Activated T-cell treated with anti-CD3 and anti-CD28 coated beads, Interleukin-2, amount 50 U/mL, for 24 hours (primary cell): ENCODE measurements at places on chromosomes 5 and 9.

- DNase-seq, result no peak
These were observed 128.4 kb upstream of the ADRA1B start for GRCh38 chr5:159787837-159788236.

- DNase-seq, result no peak
These were observed 1.2 kb downstream of the MRPS30 start for GRCh38 chr5:44809956-44810420.

DNA sequence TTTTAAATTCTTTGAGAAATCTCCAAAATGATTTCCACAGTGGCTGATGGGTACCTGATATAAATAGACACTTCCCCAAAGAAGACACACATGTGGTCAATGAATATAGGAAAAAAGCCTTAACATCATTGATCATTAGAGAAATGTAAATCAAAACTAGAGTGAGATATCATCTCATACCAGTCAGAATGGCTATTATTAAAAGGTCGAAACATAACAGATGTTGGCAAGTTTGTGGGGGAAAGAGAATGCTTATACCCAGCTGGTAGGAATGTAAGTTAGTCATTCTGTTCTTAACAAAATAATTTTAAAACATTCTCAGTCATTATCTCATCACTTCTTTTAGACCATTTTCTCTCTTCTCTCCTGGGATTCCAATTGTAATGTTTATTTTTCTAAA lies 1666.0 kb upstream of the ACO1 start:
- no peak for DNase-seq

DNA sequence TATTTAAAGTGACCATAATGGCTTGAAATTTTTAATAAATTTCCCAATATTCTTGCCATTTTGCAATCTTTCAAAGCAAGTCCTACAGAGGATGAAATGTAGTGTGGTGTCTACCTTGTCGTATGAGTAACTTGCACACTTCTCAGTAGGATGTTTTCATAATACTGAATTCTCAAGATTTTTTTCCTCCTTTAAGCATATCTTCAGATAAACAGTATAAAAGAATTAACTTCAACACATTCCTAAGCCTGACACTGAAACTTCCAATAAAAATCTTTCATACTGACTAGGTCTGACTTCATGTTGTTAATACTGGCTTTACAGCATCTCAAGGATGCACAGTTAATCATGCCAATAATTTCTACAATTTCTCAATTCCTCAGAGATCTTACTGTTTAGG lies 62.0 kb downstream of the DROSHA start:
- no peak for DNase-seq

DNA sequence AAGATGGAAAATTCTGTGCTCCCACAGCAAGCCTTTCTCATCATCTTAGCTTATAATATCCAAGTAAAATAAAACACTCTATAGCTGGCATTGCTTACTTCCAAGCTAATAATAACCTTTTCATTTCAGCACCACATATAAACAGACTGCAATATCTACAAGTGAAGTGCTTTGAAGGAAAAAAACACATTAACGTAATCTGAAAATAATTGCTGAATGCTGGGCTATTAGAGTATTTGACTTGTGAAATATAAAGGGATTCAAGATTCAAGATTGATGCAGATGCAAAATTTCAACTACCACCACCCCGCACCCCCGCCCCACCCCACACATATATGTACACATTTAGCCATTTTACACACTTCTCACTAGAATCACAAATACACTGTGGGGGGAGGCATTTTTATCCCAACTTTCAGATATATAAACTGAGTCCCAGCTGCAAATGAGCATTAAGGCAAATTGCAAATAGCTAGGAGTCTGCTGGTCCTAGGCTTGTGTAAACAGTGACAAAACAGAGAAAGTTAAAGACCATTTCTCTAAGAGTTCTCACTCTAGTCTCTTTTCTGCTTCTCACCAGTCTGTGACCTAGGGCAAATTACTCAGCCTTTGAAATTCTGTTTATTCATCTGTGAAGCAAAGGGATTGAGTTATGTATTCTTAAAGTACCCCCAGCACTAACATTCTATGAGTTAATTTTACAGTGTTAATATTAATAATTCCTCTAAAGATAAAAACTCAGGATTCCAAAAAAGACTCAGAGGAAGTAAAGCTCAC lies 489.4 kb downstream of the PRELID2 start:
- no peak for DNase-seq

DNA sequence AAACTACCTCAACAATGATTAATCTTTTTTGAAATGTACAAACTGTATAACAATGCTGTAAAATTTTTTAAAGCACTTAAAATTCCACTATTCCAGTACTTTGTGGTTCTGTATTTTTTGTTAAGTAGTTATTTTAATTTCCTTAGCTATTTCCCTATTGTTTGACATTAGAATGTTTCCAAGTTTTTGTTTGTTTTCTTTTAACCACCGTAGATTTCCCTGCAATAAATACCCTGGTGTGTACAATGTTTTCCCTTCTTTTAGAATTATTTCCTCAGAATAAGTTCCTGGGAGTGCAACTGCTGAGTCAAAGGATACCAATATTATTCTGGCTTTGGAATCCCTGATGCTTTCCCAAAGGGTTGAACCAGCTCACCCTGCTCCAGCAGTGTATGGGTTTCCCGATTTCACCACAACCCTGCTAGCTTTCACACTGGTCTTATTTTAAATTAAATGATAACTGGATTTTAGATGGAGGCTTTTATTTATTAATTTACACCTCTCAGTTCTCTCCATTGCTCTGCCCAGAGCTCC lies 20.6 kb upstream of the ANGPTL2 start:
- no peak for DNase-seq

DNA sequence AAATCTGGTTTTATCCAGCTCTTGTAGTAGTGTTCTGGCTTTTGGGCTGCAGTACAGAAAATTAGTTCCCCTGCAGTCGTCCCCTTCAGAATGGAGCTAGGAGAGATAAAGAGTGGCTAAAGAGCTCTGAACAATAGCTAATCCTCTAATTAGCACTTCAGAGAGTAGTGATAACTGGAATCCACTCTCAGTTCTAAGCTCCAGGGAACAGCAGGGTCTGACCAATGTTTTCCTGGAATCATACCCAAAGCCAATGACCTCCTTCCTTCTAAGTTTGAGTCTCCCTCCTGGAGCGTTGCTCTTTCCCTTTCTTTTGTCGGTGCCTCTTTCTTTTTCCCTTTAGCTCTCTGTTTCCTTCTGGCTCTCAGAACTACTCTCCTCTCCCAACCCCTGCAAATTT lies 47.4 kb downstream of the MFAP3 start:
- DNase-seq, result no peak

DNA sequence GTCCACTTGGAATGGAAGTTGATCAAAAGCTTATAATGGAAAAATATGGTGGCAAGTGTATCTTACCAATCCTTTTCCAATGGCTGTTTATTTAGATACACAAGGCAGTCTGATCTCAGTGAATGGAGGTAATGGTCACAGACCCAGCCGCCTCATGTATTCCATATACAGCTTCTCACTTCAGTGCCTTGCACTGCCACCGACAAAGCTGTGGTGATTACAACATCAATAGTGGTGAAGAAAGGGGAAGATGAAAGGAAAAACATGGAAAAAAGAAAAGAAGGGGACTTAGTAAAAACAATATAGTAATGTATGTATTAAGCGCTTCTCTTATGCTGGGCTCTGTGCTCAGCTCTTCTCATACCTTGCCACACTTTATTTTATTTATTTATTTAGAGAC lies 297.3 kb upstream of the RASA1 start:
- DNase-seq, result no peak

GRCh38 chr9:14829204-14829603 lies 81.0 kb downstream of the FREM1 start:
- DNase-seq, result no peak

GRCh38 chr9:21513431-21513830 lies 31.3 kb upstream of the IFNE start:
- DNase-seq, result no peak

DNA sequence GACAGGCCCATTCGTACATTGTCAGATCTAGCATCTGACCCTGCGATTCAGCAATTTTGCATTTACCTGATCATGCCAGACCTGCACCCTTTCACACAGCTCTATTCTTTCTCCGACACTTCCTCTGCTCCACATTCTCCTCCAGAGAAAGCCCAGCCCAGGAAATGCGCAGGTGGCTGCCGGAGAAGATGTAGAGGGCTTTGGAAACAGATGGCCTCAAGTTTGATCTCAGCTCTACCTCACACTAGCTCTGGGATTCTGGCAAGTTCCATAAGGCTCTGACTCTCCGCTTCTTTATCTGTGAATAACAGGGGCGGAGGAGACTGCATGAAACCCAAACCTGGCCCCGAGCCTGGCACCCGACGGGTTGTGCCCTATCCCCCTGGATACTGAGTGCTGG lies 61.5 kb downstream of the GABBR2 start:
- no peak for DNase-seq

DNA sequence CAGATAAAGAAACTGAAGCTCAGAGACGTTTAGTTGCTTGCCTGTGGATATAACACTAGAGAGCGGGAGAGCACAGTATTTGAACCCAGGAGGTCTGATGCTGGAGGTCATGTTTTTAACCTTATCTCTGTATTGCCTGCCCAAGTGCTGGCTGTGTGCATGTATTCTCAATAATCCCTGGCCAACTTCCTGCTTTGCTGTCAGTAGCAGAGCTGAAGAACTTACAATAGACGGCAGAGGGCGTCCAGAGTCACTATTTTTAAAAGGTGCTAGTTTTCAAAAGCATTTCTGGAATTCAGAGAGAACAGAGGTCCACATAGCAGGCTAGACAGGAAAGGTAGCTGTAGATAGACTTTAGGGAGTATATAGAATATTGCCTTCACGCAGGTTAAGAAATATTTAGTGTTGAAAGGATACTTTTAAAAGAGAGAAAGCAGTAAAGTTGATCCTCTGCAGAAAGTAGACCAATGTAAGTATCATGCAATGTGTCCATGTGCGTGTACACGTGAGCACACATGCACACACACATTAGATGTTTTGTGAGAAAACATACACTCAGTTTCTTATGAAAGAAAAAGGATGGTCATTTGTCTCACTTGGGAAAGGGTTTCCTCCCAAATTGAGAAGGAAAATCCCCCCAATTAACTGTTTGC lies 46.3 kb downstream of the PTCD2 start:
- no peak for DNase-seq

GRCh38 chr5:67289763-67290521 lies 93.3 kb upstream of the CD180 start:
- no peak for DNase-seq

DNA sequence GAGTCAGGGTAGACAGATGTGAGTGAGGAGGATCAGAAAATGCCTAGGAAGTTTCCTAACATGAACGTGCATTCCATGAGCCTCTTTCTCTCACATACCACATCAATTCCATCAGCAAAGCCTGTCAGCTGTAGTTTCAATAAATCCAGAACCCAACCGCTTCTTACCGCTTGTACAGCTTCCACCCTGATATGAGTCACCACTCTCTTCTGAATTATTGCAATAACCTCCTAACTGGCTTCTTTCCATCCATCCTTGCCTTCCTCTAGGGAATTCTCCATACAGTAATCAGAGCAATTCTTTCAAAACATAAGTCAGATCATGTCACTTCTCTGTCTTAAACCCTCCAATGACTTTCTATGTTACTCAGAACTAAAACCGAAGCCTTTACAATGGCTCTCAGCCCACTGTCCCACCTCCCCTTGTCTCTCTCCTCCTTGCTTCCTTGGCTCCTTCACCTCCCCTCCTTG lies 8.1 kb upstream of the RAD23B start:
- no peak for DNase-seq

- no peak for DNase-seq
These were observed 308.0 kb upstream of the PUM3 start for GRCh38 chr9:3151672-3152576.

- DNase-seq, result no peak
These were observed 193.5 kb downstream of the RGS3 start for GRCh38 chr9:113656771-113657670.

DNA sequence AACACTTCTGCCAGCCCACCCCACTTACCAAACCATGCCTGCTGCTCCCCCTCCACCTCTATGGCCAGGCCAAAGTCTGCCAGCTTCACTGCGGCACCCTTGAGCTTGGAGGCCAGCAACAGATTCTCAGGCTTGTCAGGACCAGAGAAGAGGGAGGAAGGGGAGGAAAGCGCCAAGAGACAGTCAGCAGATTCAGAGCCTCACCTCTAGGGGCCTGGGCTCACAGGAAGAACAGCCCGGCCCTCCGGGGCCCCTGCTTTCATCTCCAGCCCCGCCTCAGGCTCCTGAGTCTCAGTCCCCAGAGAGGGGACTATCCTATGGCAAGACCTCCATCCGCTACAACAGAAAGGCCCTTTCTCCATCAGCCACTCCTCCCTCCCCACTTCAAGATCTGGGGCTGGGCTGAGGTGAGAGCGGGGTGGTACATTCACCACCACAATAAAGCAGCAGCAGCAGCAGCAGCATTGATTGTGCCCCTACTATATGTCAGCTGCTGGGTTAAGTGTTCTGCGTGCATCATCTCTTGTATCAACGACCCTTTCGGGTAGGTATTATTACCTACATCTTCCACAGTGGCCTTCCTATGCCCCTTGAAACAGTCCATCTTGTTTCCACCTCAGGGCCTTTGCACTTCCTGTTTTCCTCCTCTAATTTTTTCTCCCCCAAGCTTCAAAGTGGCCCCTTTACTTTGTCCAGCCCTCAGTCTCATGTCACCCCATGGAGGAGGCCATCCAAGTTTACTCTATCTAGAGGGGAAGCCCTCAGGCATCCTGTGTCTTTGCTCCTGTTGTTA lies 36.0 kb downstream of the CAMK2A start:
- no peak for DNase-seq

DNA sequence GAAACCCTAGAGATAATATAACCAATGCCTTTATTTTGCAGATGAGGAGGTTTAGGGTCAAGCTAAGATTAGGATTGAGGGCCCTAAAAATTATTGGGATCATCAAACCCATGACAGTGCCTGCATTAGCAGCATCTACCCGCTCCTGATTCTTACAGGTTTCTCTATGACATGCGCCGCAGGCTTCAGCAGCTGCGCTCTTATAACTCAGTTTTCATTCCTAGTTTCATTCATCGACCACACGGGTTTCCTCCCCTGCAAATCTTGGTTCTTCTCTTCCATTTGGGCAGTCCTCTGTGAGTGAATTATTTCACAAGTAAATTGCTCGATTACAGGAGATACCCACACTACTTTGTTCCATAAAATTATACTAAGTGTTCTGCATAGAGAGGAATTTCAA lies 137.2 kb downstream of the SLC24A2 start:
- DNase-seq, result no peak

- DNase-seq, result no peak
These were observed 742.9 kb downstream of the TLR4 start for GRCh38 chr9:118446943-118447639.

GRCh38 chr5:34526682-34527305 lies 129.3 kb upstream of the RAI14 start:
- DNase-seq, result no peak

DNA sequence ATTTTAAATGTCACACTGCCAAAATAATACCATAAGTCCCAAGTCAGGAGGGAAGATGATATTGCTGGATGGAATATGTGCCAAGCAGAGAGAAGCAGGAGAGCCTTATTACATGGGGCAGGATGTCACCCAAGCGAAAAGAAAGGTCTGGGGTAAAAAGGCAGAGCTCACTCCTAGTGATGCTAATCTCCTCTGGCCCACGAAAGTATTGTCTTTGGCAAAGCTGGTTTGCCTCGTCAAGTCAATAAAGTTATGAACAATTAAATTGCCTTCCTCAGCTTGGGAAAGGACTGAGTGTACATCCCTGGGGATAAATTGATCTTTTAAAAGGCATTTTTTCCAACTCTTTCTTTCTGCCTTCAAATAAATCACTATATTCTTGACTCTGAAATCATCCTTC lies 220.6 kb downstream of the DMAC1 start:
- DNase-seq, result no peak
